ENCODE measurements at places on chromosomes 6 and 20.

DNA sequence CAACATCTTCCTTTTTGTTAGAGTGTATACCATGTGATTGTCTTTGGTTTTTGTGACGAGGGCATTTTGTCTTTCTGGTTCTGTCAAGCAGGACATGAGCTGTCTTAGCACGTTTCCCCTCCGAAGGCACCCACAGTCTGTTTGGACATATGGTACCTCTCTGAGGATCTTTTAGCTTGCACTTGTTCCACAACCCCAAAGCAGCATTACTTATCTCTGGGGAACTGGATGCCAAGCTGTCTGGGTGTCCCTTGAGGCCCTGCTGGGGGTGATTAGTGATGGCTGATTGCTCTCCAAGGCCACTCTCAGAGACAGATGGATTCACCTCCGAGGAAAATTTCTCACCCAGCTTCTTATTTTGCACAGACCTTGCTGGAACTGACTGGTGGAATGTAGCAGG lies 445.0 kb upstream of the CHD6 start:
- no peak for DNase-seq

- no peak for DNase-seq
These were observed 20.6 kb downstream of the BRPF3 start for GRCh38 chr6:36217188-36217587.

DNA sequence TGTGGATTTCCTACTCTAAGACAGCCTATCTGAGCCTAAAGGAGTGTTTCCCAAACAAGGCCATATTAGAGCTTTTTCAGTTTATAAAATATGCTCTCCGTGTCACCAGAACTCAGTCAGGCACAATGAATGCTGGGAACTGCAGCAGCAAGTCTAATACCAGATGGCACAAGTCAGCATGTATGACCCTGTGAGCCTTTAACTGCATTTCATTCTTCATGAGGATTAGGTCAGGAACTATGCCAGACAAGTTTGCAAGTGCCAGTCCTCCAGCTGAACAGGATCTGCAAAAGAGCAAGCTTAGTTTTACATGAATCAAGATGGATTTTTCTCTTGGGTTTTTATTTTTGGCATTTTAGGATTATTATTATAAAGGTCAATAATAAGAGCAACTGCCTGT lies 66.7 kb upstream of the SAMD5 start:
- no peak for DNase-seq

DNA sequence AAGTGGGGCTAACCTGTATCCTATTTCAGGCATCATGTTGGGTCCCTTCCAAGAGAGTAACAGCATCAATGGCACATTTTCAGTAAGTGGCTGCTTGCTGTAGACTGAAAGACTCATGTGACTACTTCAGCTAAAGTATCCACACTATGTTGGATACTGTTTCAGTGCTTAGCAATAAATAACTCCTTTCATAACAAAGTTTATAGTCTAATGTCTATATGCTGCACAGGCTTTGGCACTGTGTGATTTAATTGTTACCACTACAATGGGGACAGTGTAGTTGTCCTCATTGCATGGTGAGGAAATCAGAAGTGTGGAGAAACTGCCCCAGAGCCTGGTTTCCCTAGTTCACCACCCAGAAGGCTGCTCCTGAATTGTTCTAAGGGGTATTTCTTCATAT lies 318.0 kb upstream of the PTCHD4 start:
- DNase-seq = no peak

GRCh38 chr6:23280437-23280836 lies 711.1 kb downstream of the HDGFL1 start:
- no peak for DNase-seq

GRCh38 chr6:115270953-115271352 lies 789.7 kb downstream of the FRK start:
- DNase-seq = no peak

- no peak for DNase-seq
These were observed 134.4 kb upstream of the HMGCLL1 start for GRCh38 chr6:55713436-55713835.

DNA sequence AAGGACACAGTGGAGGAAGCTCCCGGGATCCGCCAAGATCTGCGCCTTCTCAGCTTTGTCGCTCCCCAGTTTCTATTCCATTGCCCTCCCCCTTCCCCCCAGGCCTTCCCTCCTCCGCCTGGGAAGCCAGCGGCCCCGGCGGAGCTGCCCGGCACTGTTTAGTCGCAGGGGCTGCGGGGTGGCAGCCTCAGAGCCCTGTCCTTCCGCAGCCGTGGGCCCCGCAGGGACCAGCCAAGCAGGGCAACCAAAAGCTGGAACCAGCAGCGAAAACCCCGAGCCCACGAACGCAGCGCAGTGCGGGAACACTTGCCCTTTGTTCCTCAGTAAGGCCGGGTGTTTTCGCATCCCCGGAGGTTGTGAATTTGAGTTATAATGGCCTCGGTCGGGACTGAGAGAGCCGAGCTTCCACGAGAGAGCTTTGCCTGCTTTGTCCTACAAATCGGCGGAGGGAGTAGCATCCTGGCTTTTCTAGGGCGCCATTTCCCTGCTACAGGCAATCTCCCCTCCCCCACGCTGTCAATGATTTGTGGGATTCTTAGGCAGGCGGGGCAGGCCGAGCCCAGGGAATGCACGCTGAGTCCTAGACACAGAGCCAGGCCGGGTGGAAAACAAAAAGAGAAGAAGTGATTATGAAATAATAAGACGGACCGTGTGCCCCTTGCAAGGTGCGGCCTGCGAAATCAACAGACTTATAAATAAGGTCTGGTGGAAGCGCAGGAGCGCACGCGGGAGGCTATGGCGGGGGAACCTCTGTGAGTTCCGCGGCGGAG lies 4.0 kb upstream of the TUBB2B start:
- DNase-seq = peak; percentile 74

DNA sequence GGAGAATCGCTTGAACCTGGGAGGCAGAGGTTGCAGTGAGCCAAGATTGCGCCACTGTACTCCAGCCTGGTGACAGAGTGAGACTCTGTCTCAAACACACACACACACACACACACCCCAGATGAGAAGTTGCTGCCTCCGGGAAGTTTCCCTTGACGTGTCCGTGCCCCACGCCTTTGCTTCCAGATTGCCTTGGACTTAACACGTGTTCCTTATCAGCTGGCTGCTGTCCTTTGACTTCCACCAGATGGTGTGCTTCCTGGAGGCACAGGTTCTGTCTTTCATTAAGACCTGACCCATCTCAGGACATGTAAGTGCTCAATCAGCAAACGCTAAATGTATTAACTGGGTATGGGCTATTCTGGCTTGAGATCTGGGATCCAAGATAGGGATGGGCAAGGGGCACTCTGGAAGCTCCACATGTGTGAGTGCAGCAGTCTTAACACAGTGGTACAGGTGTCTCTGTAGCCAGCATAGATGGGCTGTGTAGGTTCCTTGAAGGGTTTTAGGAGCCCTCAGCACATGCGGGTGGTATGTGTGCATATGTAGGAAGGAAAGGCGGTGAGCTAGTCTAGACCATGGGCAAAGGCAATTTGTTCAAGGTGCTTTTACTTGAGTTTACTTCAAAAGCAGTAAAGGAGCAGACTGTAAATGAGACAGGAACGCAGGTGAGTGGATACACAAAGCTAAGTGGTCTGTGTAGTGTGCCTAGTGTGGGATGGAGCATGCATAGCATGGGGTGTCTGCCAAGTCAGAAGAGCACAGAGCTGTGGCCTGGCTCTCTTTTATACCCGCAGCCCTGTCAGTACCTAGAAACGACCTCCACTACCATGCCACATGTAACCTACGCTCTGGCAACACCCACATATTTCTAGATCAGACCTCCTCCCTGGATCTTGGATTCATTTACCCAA lies 11.6 kb downstream of the PIGT start:
- DNase-seq = no peak

DNA sequence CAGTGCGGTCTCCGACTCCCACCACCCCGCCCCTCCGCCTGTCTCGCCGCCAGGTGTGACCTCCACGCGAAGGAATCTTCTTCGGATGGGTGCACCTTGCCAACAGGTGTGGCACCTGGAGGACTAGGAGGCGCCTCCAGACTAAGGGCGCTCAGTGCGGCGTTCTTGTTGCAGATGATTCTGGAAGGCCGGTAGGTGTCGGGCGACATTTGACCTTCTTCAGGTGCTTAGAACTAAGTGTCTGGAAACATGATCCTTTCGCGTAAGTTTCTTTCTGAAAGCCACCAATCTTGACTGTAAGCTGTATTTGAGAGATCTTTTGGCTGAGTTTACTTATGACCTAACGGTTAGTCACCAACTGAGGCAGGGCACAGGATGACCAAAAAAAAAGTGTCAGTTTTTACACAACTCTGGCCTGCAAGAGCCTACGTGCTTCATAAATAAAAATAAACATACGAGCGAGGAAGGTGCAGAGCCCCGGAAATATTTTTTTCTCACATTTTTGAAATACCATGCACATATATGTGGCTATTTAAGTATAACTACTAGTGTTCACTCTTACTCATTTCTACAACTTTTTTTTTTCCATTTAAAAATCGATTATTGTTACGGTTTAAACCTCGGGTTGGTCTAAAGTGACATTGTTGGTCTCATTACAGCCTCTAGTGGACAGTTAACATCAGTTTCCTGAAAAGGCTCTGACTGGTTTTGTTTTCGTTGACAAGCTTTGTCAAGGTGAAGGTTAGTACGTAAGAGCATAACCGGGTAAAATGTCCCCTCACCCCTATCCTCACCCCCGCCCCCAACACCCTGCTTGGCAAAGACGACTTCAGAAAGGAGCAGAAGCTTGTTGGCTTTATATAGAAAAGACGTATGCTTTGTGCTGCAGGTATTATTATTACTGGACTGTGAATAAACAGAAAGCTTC lies 1.6 kb upstream of the ATXN1 start:
- peak; percentile 45 for DNase-seq

GRCh38 chr6:170044836-170045562 lies 245.9 kb downstream of the DLL1 start:
- DNase-seq = no peak

DNA sequence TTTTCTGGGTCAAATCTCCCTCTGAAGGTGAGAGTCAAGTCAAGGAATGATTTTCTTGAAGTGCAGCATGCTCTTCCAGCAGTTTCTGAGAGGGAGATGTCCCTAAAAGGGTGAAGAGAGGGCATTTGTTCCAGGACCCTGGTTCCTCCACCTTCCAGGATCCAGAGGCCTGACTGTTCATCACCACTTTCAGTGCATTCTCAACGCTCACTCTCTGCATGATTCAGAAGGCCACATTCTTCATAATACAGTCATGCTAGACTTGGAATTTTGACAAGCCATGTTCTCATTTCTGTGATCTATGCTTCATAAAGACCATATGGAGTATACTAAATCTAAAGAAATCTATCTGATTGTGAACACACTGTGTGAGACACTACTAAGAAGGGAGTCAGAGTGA lies 85.1 kb downstream of the PDE7B start:
- no peak for DNase-seq

- DNase-seq = peak; percentile 61
These were observed 61.2 kb downstream of the GCLC start for GRCh38 chr6:53483423-53484353.

- no peak for DNase-seq
These were observed 544 bp upstream of the HLA-C start for GRCh38 chr6:31272436-31272835.

DNA sequence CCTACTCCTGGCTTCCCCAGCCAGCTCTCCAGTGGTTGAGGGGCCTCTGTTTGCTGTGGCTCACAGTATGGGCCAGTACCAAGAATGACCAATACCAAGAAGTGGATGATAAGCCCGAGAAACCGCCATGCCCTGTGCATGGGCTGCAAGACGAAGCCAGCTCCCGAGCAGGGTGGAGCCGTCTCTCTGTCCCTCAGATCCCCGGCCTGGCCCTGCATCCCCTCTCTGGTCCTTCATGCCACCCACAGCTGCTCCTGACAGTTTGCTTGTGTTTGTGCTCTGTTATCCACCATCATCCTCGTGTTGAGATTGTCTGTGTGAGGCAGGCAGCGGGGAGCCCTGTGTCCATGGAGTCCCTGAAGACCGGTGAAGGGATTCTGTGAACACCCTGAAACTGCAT lies 36.1 kb downstream of the GABRR2 start:
- DNase-seq = no peak

Data from heart left ventricle (tissue), 16 donors.